Prostate gland (tissue), 2 donors: ENCODE measurements at places on chromosomes 12 and 14. TPM values are rescaled to one million over a fixed set of nuclear protein-coding genes. Genes with fewer than 3 reads are reported as not detected.

DNA sequence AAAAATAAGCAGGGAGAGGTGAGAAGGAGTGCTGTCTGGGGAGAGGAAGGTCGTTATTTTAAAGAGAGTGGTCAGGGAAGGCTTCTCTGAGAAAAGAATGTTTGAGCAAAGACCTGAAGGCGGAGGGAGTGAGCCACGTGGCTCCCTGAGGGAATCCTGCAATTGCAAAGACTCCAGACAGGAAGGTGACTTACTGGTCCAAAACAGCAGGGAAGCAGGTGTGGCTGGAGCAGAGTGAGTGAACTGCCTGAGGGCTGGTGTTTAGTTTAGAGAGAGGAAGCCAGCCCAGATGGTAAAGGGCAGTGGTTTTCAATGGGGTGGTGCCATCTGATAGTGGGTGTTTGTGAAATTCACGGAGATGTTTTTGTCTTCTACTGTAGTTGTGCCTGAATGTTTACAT lies 58.8 kb upstream of the LTA4H start:
- no peaks in the 10 kb centered on the region for H3K27me3 ChIP-seq
- H3K36me3 ChIP-seq = no peaks in the 10 kb centered on the region
- H3K27ac ChIP-seq = no peak overlapping the region
- no peak overlapping the region for H3K4me3 ChIP-seq
- no peaks in the 10 kb centered on the region for H3K4me1 ChIP-seq

- H3K36me3 ChIP-seq = no peaks in the 10 kb centered on the region
- H3K27ac ChIP-seq = no peak overlapping the region
These were observed 242.6 kb downstream of the BTG1 start for GRCh38 chr12:91902860-91903683.

GRCh38 chr12:98149270-98149669 lies 366.1 kb upstream of the TMPO start:
- H3K27me3 ChIP-seq = no peaks in the 10 kb centered on the region
- H3K36me3 ChIP-seq = no peaks in the 10 kb centered on the region
- no peak overlapping the region for H3K27ac ChIP-seq
- no peaks in the 10 kb centered on the region for H3K4me1 ChIP-seq
- DNase-seq = no peak

- H3K27me3 ChIP-seq = no peaks in the 10 kb centered on the region
- no peak overlapping the region for H3K4me3 ChIP-seq
- peaks cover 5% of the 10 kb centered on the region for H3K4me1 ChIP-seq
- DNase-seq = no peak
- H3K36me3 ChIP-seq = no peaks in the 10 kb centered on the region
- no peak overlapping the region for H3K27ac ChIP-seq
These were observed 2.9 kb downstream of the POLR3B start for GRCh38 chr12:106360400-106360994.

- H3K27me3 ChIP-seq = no peaks in the 10 kb centered on the region
- H3K4me3 ChIP-seq = no peak overlapping the region
These were observed 156.6 kb upstream of the CAND1 start for GRCh38 chr12:67112586-67112985.

DNA sequence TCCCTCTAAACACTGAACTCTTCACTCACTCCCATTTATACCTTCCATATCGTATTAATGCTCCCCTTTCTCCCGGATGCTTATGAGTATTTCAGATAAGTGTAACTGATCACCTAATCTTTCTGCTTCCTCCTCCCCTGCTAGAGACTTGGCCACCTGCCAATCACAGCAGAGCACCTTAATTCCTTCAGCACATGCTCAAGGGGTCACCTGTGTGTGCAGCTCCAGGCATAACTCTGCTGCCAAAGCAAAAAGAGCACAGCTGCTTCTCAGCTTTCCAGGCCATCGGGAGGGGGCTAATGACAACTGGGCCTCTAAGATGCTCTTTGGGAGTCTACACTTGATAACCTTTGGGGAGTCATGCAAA lies 106.9 kb upstream of the DYRK2 start:
- no peaks in the 10 kb centered on the region for H3K4me1 ChIP-seq
- H3K27me3 ChIP-seq = no peaks in the 10 kb centered on the region
- no peaks in the 10 kb centered on the region for H3K36me3 ChIP-seq
- H3K27ac ChIP-seq = no peak overlapping the region

DNA sequence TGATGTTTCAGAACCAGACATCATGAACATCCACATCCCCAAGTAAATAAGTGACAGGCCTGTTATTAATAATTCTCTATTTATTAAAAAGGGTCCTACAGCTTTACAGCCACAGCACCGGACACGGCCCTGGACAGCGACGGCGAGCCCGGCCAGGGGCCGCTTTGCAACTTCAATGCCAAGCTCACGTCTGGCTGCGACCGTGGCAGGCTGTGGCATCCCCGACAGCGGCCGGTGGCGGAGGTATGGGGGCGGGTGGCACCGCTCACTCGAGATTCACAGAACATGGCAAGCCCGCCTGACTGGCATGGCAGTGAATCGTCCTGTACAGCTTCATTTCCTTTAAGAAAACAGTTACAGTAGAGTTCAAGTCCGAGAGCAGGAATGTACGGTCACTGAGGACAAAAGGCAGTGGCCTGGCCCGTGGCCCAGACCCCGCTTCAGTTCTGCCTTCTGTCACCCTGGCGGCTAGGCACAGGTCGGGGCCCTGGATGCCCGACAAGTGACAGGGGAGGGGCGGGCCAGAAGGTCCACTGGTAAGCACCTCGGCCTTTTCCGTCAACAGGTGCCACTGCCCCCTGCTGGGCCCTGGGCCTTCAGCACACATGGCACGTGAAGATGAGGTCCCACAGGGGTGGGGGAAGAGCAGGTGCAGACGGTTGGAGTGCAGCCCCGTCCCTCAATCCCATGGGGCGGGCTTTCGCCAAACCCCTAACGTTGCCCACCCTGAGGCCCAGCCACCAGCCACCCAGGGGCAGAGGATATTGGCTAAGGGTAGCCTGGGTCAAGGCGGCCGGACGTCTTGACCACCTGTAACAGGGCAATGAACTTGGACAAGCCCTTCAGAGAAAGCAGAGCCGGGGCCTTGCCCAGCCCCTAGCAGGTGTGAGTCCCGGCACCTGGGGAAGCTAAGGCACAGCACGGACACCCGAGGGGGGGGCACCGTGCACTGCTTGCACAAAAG lies 30.3 kb downstream of the HIP1R start:
- H3K27me3 ChIP-seq = no peaks in the 10 kb centered on the region
- H3K4me1 ChIP-seq = peaks cover 23% of the 10 kb centered on the region
- H3K27ac ChIP-seq = no peak overlapping the region

GRCh38 chr12:26841085-26841484 lies 8.1 kb upstream of the ITPR2 start:
- no peak overlapping the region for H3K27ac ChIP-seq
- no peak for DNase-seq
- H3K27me3 ChIP-seq = no peaks in the 10 kb centered on the region
- H3K36me3 ChIP-seq = no peaks in the 10 kb centered on the region
- H3K4me1 ChIP-seq = no peaks in the 10 kb centered on the region

DNA sequence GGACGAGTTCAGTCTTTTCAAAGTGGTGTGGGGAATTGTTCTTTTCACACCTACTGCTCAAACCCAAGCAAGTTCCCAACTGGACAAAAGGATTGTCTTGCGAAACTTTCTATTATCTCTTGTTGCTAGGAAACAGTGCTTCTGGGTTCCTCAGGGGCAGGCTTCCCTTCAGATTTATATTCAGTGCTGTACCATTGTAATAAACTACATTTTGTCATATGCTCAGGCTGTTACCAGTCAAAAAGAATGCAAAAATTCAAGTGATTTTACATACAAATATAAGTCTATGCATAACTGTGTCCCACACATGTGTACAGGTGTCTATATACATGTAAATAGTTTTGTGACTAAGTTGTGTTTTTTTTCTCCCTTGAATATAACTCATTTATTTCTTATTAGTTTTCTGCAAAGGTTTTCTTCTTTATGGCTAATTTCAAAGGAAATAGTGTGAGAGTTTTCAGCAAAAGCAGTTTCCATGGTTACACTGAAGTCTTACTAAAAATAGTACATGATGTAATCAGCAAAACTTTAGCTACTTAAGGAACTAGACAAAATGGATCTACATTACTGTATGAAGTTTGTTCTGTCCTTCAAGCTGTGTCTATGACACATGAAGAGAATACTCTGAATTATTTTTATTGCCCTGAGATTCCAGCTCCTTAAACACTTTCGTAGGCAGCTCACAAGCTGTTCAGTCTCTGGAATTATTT lies 430.2 kb upstream of the TMPO start:
- H3K36me3 ChIP-seq = no peaks in the 10 kb centered on the region
- no peaks in the 10 kb centered on the region for H3K4me1 ChIP-seq
- no peak overlapping the region for H3K4me3 ChIP-seq
- H3K27me3 ChIP-seq = no peaks in the 10 kb centered on the region
- no peak for DNase-seq

DNA sequence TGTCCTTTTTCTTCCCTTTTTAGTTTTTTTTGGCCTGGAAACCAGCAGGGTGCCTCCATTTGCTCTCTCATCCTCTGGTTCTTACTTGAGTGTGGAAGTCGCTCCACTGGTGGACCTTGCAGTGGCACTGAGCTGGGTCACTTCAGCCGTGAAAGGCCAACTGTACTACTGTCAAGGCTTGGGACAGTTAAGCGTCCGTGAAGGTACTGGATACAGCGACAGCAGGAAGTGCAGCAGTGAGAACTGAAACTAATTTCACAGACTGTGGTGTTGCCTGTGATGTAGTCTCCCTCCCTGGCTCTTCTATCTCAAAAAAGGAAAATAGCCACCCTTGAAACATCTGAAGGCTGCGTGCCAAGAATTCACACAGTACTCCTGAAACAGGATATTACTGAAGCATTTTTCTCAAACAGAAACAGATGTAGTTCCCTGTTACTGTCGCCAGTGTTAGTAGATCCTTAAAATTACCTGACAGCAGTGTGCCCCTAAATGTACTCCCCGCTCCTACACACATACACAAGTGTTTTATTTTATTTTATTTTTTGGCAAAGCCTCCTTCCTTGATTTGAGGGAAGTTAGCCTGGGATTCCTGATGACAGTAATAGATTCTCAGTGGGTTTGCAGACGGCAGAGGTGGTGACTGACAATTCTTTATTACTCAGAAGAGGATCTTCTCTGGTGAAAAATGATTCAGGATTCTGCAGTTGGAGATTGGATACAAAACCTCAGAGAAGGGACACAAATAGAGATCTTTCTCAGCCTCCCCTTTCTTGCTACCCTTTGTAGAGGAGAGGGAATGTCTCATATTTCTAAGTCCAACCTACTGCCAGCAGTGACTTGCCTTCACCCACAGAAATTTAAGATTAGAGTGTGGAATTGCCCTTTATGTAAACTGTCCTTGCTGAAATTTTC lies 4.4 kb downstream of the SUSD6 start:
- peak overlapping the region; percentile 6 for H3K4me3 ChIP-seq
- peaks cover 11% of the 10 kb centered on the region for H3K4me1 ChIP-seq
- H3K27me3 ChIP-seq = no peaks in the 10 kb centered on the region
- peak; percentile 65 for DNase-seq

- H3K27me3 ChIP-seq = no peaks in the 10 kb centered on the region
- H3K4me3 ChIP-seq = no peak overlapping the region
- no peaks in the 10 kb centered on the region for H3K4me1 ChIP-seq
- no peak overlapping the region for H3K27ac ChIP-seq
These were observed 234.5 kb upstream of the PLXNC1 start for GRCh38 chr12:93913845-93914244.

GRCh38 chr12:110888256-110888991 lies 32.0 kb downstream of the MYL2 start:
- H3K4me3 ChIP-seq = no peak overlapping the region
- no peaks in the 10 kb centered on the region for H3K4me1 ChIP-seq
- no peak overlapping the region for H3K27ac ChIP-seq
- no peak for DNase-seq

GRCh38 chr12:52584156-52584682 lies 10.6 kb upstream of the KRT74 start:
- no peak for DNase-seq
- H3K27me3 ChIP-seq = no peaks in the 10 kb centered on the region
- no peak overlapping the region for H3K4me3 ChIP-seq
- no peaks in the 10 kb centered on the region for H3K36me3 ChIP-seq
- no peak overlapping the region for H3K27ac ChIP-seq
- no peaks in the 10 kb centered on the region for H3K4me1 ChIP-seq

- no peak overlapping the region for H3K4me3 ChIP-seq
- H3K4me1 ChIP-seq = no peaks in the 10 kb centered on the region
- DNase-seq = no peak
- no peak overlapping the region for H3K27ac ChIP-seq
These were observed 366.0 kb upstream of the USP15 start for GRCh38 chr12:61894168-61894567.

GRCh38 chr12:110079477-110080400 lies 31.4 kb upstream of the C12orf76 start:
- no peak overlapping the region for H3K4me3 ChIP-seq
- H3K36me3 ChIP-seq = no peaks in the 10 kb centered on the region
- no peaks in the 10 kb centered on the region for H3K4me1 ChIP-seq
- H3K27me3 ChIP-seq = no peaks in the 10 kb centered on the region
- DNase-seq = no peak
- no peak overlapping the region for H3K27ac ChIP-seq

DNA sequence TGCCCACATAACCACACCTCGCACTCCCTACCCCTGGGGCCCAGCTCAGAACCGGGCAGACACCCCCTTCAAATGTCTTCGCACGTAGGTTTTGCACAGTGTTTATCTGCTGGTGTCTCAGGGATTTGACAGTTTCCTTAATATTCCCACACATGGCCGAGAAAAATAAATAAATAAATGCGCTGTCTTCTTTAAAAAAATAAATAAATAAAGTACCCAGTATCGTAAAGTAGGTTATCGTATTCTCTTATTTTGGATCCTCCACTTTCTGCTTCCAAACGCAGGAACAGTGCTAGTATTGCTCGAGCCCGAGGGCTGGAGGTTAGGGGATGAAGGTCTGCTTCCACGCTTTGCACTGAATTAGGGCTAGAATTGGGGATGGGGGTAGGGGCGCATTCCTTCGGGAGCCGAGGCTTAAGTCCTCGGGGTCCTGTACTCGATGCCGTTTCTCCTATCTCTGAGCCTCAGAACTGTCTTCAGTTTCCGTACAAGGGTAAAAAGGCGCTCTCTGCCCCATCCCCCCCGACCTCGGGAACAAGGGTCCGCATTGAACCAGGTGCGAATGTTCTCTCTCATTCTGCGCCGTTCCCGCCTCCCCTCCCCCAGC lies 710 bp upstream of the FOS start:
- DNase-seq = no peak
- H3K27ac ChIP-seq = peak overlapping the region; percentile 98
- H3K36me3 ChIP-seq = no peaks in the 10 kb centered on the region
- H3K27me3 ChIP-seq = no peaks in the 10 kb centered on the region
- H3K4me1 ChIP-seq = peaks cover 4% of the 10 kb centered on the region

DNA sequence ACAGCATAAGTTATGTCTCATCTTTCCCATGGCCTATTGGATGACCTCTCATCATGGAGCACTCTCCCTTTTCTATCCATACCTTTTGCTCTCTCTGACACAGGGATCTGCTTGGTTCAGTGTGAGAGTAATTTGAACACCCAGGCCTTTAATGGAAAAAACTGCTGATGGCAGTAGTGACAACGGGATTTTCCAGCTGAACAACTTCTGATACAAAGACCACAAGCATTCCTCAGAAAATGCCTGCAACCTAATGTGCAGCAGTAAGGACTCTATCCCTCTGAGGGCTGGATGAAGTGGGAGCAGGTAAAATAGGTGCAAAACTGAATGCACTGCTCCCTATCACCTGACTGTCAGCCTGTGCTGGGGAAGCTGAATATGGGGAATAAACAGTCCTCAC lies 51.0 kb downstream of the KANSL2 start:
- no peaks in the 10 kb centered on the region for H3K4me1 ChIP-seq
- H3K27me3 ChIP-seq = no peaks in the 10 kb centered on the region
- no peak overlapping the region for H3K4me3 ChIP-seq
- H3K27ac ChIP-seq = no peak overlapping the region

Gene KRT78
- total RNA-seq = 1.0 TPM

Gene CLEC2A
- not detected for total RNA-seq

Gene LUM
- 34.3 TPM for total RNA-seq
